HuH-7 (cell line): ENCODE measurements at places on chromosomes 1 and 21.

- no peak for DNase-seq
These were observed 261.5 kb upstream of the VAMP3 start for GRCh38 chr1:7509598-7509997.

GRCh38 chr1:59258412-59259032, 38.4 kb upstream of the FGGY start:
- DNase-seq = no peak

GRCh38 chr1:240999826-241000225, 357.2 kb downstream of the RGS7 start:
- DNase-seq = no peak

- DNase-seq = no peak
These were observed 602.9 kb upstream of the ADAMTS5 start for GRCh38 chr21:27569831-27570230.

GRCh38 chr1:19602486-19602885, 41.6 kb upstream of the NBL1 start:
- DNase-seq = no peak

GRCh38 chr1:165633614-165634013, 2.6 kb downstream of the MGST3 start:
- DNase-seq = no peak

- no peak for DNase-seq
These were observed 10.9 kb downstream of the BTBD19 start for GRCh38 chr1:44819196-44819607.

GRCh38 chr1:205147191-205147835, 25.5 kb upstream of the RBBP5 start:
- DNase-seq = no peak

- no peak for DNase-seq
These were observed 137.9 kb downstream of the ZSCAN20 start for GRCh38 chr1:33610391-33610790.

DNA sequence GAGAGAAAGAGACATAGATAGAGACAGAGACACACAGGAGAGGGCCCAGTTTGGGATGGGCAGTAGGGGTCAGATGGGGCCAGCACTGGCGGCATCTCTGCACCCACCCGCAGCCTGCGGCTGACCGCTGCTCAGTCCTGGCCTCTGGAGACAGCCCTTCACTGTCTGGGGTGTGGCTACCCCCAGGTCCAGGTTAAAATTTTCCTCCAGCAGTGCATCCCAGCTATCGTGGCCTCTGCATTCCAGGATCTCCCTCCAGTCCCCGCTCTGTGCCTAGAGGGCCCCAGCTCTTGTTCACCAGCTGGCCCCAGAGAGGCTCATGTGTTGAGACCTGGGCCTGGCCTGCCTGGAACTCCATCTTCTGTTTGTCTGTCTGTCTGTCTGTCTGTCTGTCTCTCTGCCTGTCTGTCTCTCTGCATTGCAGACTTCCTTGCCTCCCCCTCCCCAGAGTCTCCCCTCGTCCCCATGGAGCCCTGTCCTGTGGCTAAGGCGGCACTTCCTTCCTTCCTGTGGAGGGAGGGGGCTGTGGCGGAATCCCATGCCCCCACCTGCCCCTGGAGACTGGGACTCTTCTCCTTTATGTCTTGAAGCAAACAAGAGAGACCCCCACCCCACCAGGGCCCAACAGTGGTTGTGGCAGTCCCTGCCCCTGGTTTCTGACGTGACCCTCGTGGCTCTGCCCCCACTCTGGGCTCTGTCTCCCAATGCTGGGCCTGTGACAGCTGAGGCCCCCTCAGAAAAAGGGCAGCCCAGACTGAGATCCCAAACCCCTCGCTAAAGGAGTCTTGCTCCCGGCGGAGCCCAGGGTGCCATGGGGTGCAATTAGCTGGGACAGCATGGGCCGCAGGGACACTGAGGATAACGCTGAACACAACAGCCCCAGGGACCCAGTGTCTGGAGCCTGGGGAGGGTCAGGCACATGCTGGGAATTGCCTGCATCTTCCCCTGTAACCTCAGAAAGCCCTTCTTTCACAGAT, 241.8 kb downstream of the NPHP4 start:
- DNase-seq = no peak

DNA sequence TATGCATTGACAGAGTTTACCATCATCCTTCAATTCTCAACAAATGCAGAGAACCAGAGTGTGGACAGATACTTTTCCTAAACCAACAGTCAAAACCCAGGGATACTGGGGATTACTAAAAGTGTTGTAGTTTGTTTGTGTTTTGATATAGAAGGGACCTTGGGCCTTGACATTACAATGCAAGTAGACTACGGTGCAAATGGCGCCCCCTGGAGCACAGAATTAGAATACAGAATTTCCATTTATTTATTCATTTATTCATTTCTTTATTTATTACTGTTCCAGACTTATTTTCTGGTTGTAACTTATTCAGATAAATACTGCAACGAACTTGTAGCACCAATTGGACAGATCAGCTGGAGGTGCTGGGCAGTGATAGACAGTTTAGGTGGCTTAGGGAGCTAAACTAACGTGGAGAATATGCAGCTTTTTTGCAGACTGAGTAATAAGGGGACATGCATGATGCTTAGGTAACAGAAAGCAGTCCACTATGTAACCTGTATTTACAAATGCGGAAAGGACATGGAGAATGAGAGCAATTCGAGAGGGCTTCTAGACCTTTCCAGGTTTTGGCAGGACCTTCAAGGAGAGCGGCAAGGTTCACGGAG, 42.6 kb downstream of the KIRREL1 start:
- DNase-seq = no peak

DNA sequence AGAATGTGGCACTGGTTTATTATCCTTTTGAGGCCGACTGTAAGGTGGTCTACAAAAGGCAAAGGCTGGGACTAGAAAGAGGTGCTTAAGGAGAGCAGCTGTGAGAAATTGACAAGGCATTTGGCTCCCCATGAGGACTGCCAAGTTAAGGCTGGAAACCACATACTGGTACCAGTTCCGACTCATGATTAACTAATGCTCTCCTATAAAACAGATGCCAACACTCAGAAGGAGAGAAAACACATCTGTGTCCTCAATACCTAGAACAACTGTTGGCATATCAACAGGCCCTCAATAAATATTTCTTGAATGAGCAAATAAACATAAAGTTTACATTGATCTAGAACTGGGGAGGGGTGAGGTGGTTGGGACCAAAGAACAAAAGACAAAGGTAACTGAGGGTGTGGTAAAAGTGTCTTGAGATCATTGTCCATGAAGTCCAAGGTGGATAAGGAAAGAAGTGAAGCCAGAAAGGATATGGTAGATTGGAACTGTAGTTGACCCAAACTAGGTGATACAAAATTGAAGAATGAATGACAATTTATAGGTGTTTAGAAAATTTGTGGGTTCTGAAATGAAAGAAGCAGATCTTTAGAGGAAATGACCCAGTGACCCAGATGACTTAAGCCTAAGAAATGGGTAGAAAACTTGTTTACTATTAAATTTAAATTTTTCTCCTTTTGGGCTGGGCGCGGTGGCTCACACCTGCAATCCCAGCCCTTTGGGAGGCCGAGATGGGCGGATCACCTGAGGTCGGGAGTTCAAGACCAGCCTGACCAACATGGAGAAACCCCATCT, 16.9 kb upstream of the MCL1 start:
- no peak for DNase-seq

DNA sequence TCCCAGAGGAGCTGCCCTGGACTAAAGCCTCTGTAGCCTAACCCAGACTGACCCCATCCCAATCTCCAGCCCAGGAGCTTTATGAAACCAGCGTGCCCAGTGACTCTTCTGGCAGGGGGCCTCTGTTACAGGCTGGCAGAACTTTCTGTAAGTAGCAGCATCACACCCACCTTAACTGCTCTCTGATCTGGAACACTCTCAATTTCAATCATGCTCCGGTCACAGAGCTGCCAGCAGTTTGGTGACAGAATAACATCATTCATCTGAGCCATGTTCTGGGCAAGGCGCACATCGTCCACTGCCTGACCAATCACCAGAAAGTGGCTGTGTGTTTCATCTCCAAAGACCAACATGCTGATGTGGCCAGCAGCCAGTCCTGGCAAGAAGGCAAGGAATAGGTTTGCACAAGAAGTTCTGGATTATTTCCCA, 14.7 kb downstream of the ADCY10 start:
- no peak for DNase-seq

GRCh38 chr1:164583196-164583595, 24.2 kb downstream of the PBX1 start:
- no peak for DNase-seq

GRCh38 chr1:158652721-158653334, 33.7 kb downstream of the SPTA1 start:
- DNase-seq = no peak

- no peak for DNase-seq
These were observed 70.5 kb upstream of the COL24A1 start for GRCh38 chr1:86227026-86227425.

- DNase-seq = peak; percentile 63
These were observed 532.4 kb downstream of the KIF26B start for GRCh38 chr1:245687152-245687635.

- DNase-seq = peak; percentile 5
These were observed 144.0 kb downstream of the LEPR start for GRCh38 chr1:65564493-65564892.

DNA sequence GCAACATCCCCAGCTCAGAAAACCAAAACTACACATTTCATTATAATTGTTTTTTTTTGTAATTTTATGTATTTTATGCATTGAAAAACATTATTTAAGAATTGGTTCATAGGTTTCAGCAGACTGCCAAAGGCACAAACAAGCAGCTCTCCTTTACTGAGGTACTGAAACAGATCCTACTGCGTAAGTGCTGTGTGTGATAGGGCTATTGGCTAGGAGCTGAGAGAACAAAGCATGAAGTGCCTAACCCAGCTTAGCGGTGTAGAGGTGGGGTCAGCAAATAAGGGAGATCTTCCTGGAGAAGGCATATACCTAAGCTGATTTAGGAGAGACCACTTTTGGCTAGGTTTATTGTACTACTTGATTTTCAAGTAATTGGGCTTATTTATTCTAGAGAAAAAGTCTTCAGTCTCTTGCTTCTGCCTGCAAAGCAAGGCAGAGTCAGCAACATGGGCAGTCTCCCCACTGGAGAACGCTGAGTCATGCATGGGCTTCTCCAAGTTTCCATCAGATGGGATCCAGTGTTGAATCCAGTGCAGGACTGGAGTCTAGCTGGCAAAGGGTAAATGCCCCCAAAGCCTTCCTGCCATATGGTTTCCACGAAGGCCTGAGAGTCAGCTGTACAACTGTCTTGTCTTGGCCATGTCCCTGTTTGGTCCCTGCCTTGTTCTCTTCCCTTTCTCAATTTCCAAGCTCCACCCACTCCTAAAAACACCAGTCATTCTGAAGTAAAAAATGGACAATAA, 18.0 kb upstream of the YTHDF2 start:
- DNase-seq = peak; percentile 17

DNA sequence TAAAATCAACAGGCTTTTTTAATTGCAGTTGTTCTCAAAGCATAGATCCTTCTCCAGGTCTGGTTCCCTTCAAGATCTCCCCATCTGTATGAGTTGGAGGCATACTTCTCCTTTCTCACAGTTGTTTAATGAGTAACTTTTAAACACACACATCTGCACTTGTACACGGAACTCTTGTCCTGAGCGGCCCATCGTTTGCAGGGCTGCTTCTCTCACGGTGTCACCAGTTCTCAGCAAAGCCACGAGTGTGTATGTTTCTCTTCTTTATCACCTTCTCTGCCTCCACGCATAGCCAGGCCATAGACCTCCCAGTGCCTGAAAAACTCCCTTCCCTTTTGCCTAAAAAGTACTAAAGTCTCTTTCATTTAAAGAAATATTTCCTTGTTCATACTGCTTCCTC, 68.7 kb upstream of the ROR1 start:
- no peak for DNase-seq

- DNase-seq = no peak
These were observed 185.5 kb downstream of the CRB1 start for GRCh38 chr1:197453376-197454058.

DNA sequence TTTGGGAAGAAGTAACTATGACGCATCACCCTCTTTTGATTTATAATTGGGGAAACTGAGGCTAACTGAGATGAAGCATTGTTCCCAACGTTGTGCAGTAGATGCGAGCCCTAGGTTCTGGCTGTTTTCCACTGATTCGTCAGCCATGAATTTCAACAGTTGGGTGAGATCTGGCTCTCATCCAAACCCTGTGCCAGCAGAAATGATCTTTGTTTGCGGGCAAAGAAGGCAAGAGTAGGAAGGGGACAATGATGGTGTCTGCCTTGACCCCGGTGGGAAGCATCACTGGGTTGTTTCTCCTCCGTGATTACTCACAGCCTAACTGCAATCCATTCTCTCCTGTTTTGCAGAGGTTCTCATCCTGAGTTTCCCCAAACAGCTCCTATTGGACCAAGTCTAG, 142.3 kb downstream of the MIS18A start:
- no peak for DNase-seq

DNA sequence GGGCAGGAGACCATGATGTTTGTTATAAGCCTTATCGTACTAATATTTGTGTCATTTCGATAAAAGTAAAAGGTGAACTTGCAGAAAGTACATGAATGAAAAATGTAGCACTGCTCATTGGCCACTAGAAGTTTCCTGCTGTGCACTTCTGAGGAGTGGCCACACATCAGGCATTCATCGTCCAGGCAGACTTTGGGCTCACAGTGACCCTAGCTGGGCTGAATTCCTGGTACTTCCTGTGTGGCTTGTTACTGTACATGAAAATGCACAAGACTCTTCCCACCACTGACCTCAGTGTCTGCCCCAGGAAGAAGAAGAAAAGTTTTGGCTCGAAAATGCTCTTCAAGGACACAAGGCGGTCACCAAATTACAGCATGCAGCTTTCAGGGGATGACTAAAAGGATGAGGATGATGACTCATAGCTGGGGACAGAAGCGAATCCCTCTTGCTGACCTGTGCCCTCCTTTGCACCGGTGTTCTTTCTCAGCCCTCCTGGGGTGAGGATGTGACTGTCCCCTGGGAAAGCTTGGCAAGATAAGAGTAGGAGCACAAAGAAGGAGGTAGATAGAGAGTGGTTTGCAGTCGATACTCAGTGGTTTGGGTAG, 252.4 kb upstream of the KAZN start:
- DNase-seq = no peak

- DNase-seq = no peak
These were observed 3.4 kb downstream of the LACTBL1 start for GRCh38 chr1:22969304-22969709.

DNA sequence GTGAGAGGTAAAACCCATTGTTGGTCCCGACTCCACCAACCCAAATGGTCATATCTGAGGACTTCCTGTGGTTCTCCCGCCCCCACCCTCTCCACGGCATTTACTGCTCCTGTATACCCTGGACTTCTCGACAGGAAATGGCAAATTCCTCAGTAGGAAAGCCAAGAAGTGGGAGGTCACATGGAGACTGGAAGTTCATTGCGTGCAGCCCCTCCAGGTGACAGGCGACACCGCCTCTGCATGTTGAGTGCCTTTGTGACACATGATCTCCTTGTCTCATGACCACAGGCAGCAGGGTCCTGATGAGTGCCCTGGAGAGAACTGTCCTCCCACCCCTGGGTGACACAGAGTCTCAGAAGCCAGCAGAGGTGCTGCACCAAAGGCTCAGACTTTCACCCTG, 24.2 kb downstream of the ERG start:
- no peak for DNase-seq

- peak; percentile 9 for DNase-seq
These were observed 17.7 kb upstream of the SAMD11 start for GRCh38 chr1:905811-906599.

- DNase-seq = peak; percentile 46
These were observed 1.9 kb upstream of the ZSCAN20 start for GRCh38 chr1:33470495-33471012.

GRCh38 chr1:112312315-112312714, 83.7 kb upstream of the CTTNBP2NL start:
- DNase-seq = no peak

- no peak for DNase-seq
These were observed 42.4 kb downstream of the GFI1 start for GRCh38 chr1:92444351-92444750.
